ENCODE measurements at places on chromosomes 16 and 17.
A peak's percentile ranks its signal among the peaks of the same experiment; 100 is the strongest.

DNA sequence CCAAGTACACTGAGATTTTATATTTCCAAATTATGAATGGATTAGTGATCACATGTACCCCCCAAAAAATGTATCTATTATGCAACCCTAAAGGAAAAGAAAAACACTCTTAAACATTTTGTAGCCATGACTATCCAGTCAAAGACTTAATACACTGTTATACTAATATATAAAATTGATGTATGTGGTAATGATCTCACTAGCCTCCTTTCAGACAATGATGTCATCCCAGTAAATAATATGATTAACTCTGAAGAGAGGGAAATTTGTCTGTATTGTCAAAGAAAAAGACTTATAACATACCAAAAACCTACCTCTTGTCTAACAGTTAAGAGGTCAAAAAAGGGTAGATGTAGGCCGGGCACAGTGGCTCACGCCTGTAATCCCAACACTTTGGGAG lies 80.7 kb downstream of the USP32 start:
- no peak for DNase-seq

DNA sequence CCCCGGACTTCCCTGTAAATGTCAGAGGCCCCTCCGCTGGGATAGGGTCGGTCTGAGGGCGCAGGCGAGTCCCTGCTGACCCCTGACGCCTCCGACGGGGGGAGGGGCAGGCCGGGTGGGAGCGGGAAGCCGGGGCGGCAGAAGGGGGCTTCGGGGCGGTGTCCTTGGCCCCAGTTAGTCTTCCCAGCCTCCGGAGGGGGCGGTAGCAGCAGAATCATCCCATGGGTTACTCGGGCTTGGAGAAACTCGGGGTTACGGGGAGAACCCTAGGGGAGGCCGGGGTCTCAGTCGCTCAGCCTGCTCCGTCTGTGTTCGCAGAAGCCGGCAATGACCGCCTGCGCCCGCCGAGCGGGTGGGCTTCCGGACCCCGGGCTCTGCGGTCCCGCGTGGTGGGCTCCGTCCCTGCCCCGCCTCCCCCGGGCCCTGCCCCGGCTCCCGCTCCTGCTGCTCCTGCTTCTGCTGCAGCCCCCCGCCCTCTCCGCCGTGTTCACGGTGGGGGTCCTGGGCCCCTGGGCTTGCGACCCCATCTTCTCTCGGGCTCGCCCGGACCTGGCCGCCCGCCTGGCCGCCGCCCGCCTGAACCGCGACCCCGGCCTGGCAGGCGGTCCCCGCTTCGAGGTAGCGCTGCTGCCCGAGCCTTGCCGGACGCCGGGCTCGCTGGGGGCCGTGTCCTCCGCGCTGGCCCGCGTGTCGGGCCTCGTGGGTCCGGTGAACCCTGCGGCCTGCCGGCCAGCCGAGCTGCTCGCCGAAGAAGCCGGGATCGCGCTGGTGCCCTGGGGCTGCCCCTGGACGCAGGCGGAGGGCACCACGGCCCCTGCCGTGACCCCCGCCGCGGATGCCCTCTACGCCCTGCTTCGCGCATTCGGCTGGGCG lies 542 bp downstream of the GUCY2D start:
- DNase-seq: no peak

DNA sequence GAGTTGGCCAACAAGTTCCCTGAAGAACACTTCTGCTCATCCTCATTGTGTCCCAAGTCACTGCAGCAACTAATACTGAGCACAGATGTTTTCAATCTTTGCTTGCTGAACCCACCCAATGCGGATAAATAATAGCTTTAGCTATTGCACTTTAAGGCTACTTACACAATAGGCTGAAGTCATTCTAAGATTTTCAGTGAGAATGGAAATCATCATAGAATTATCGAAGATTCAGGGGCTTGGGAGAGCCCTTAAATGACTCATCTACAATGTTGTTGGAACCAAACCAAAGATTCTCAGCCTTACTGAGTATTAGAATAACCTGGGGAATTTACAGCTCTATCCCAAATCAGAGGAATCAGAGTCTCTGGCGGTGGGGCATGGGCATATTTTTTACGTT lies 51.2 kb downstream of the SYCE1L start:
- no peak for DNase-seq

- no peak for DNase-seq
Observed at GRCh38 chr17:9028988-9029570, 7.8 kb downstream of the NTN1 start.

GRCh38 chr16:69554495-69554894 lies 11.3 kb upstream of the NFAT5 start:
- DNase-seq: no peak

DNA sequence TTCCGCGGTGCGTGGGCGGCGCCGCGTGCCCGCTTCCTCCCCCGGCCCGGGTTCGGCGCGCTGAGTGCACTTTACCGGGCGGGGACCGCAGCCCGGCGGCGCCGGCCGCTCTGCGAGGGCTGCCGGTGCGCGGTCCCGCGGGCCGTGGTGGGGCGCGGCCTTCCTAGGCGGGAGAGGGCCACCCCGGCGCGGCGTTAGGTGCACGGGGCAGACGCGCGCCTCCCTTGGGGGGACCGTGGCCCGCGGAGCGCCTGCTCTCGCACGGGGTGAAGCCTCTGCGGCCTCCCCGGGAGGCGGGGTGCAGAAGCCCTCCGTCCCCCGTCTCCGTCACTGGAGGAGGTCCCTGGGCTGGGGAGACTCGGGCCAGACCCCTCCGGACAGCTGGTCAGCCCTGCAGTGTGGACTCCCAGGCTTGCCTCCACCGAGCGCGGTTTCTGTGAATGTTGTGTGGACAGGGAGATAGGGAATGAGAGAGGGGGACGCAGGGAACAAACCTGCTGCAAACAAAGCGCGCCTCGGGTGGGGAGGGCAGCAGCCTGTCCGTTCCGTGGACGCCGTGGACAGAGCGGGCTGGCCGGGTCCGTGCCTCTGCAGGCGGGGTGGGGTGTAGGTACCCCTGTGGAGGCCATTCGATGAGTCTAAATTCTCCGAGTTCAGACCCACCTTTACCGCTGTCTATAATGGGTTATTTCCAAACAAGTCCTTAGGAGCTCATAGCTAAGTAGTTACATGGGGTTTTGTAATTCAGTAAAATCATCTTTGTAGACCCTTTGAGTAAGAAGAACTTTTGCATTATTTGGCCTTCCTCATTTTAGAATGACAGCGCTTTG lies 721 bp downstream of the TBCD start:
- peak; percentile 60 for DNase-seq

DNA sequence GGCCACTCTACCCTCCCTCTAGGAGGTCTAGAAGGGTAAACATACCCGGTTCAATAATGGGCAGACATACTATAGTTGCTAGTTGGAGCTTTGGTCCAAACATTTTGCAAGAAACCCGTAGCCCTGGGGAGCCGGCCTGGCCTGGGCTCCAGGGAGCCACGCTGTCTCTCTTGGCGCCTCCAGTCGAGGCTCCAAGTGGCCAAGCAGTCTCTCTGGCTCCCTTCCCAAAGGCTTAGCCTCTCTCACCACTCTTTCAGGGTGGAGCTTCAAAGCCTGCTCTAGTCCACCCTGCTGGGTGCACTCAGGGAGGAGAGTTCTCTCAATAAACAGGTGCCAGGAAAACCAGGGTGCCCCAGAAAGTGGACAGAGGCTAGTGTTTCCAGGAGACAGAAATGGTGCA lies 32.2 kb downstream of the RCVRN start:
- DNase-seq: no peak

DNA sequence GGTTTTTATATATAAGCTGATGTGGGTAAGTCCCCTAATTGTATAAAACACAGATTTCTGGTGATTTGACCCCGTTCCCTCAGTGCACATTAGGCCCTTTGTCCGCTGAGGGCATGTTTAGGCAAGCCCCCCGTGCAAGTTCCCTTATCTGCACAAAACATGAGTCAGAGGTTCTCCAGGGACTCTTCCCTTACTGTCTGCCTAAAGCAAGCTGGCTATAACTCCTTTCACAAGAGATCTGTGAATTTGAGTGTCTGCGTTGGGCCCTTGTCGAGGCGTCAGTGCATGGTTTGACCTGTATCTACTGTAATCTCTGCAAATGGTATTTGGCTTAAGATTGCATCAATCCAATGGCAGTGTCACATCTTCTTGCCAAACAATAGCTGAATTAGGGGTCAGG lies 712.8 kb downstream of the CDH8 start:
- DNase-seq: no peak

- DNase-seq: no peak
Observed at GRCh38 chr16:27684047-27684446, 134.1 kb downstream of the KATNIP start.

DNA sequence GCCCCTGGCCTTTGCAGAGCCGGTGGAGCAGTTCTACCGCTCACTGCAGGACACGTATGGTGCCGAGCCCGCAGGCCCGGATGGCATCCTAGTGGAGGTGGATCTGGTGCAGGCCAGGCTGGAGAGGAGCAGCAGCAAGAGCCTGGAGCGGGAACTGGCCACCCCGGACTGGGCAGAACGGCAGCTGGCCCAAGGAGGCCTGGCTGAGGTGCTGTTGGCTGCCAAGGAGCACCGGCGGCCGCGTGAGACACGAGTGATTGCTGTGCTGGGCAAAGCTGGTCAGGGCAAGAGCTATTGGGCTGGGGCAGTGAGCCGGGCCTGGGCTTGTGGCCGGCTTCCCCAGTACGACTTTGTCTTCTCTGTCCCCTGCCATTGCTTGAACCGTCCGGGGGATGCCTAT lies 29.5 kb downstream of the CIITA start:
- DNase-seq: no peak

GRCh38 chr16:85912211-85912974 lies 13.4 kb downstream of the IRF8 start:
- DNase-seq: no peak

DNA sequence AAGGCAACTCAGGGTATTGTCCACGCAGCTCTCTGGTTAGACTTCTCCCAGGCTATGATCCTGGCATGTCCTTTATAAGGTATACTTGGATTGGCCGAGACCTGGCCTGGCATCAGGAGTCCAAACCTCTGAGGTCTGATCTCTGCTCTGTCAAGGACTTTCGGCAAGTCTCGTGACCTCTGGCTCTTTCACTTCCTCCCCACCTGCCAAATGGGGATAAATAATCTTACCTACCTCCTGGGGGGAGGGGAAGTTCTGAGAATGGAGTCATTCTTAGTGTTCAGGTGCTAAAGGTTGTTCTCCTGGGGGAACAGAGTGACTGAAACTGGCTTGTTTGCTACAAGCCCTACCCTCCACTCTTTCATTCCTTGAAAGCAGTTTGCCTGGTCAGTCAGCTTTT lies 7.6 kb downstream of the ATXN1L start:
- peak; percentile 59 for DNase-seq

GRCh38 chr17:74283371-74283673 lies 9.3 kb downstream of the DNAI2 start:
- no peak for DNase-seq

GRCh38 chr16:88489163-88489741 lies 36.2 kb downstream of the ZFPM1 start:
- no peak for DNase-seq

GRCh38 chr16:72898216-72898825 lies 149.6 kb downstream of the ZFHX3 start:
- DNase-seq: no peak

- no peak for DNase-seq
Observed at GRCh38 chr16:19119564-19119963, 5.8 kb downstream of the ITPRIPL2 start.

DNA sequence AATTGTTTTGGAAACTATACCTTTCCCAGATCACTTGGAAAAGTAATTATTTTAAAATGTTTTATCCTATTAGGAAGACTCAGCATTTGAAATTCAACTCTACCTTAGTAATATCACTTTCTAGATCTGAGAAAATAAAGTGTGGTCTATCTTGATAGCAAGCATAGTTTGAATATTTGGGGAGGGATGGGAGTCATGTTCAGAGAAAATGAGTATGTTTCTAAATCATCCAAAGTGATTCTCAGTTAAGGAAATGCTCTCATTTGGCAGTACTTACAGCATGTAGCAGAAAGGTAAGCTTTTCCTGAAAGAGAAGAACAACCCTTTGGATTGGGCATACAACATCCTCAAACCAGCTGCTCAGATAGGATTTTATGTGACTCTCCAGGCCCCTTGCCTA lies 6.9 kb downstream of the C17orf75 start:
- DNase-seq: no peak

DNA sequence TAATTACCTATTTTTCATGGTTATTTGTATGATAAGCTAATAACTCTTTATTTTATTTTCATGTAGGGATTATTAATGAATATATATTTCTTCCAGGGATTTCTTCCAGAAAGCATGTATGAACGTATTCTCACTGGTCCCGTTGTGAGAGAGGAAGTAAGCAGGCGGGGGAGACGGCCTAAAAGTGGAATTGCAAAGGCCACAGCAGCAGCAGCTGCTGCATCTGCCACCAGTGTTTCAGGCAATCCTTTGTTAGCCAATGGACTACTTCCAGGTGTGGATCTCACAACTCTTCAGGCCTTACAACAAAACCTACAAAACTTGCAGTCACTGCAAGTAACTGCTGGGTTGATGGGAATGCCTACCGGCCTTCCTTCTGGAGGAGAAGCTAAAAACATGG lies 110.3 kb upstream of the RBL2 start:
- no peak for DNase-seq

GRCh38 chr17:73249700-73250099 lies 12.0 kb downstream of the CPSF4L start:
- DNase-seq: no peak

GRCh38 chr17:74807441-74807840 lies 31.3 kb upstream of the NAT9 start:
- no peak for DNase-seq

DNA sequence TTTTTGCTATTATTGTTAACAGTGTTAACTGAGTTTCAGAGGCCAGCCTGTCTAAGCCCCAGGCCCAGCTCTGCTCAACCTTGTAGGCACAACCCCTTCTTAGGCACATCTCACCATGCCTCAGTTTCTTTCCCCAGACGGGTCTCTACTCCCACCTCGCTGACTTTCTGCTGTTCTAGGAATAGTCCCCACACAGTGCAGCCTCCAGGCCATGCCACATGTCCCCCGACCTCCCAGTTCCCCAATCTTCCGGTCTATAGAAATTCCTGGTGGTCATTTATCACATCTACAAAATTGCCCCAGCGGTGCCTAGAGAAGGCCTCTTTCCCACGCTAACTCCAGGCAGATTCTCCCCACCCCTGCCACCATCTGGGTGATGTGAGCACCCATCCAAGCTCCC lies 34.8 kb downstream of the ADGRG5 start:
- DNase-seq: no peak

- DNase-seq: no peak
Observed at GRCh38 chr16:7979448-7980132, 610.7 kb downstream of the TMEM114 start.

- no peak for DNase-seq
Observed at GRCh38 chr16:35344012-35344762, 1884.8 kb downstream of the TP53TG3F start.

DNA sequence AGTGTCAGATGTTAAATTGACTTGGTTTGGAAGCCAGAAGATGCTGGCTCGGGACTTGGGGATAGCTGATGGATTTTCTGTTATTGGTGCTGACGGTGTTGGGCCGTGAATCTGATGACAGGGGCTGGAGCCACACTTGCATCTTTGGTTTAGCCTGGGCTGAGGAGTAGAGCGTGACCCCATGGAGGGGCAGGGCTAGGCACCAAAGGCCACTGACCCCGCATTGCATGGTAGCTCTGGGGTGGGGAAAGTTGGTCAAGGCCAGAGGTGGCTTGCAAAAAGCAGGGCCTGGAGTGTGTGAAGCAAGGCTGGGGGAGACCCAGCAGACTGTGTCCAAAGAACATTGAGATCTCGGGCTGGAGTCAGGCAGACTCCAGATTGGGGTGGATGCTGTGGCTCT lies 25.3 kb downstream of the WSCD1 start:
- DNase-seq: no peak

- peak; percentile 34 for DNase-seq
Observed at GRCh38 chr17:48374650-48375230, 55.3 kb downstream of the SKAP1 start.
